ENCODE measurements at places on chromosomes 6 and 20.

- no peak for DNase-seq
Observed at GRCh38 chr20:60453388-60454246, 495.4 kb downstream of the CDH26 start.

DNA sequence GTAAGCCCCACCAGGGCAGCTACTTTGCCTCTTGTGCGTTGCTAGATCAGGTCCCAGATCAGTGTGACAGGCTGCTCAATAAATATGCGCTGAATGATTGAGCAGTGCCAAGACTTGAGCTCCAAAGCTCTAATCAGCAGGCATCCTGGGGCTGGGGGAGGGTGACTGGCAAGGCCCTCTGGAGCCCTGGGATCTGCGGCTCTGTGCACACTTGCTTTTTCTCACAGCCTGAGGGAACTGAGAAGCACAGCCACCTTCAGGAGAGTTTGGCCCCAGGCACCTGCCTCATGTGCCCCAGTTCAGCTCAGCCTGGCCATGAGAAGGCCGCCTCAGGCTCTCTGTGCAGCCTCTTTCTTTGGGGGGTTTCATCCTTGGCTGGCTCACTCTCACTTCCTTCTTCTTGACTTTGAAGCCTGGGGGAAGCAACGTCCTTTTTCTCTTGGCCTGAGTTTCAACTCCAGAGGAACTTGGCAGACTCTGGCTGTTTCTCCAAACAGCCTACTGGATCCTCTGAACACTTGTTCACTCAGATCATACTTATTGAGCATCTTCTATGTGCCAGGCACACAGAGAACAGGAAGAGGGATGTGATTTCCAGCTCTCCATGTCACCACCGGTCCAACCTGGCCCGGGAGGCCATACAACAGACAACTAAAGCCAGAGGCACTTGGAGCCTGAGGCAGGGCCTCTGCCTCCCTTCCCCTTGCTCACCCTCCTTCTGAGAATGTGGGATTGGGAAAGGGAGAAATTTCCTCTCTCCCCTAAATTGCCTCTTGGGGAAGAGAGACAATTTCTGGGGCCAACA lies 114.0 kb downstream of the VEGFA start:
- DNase-seq = no peak

DNA sequence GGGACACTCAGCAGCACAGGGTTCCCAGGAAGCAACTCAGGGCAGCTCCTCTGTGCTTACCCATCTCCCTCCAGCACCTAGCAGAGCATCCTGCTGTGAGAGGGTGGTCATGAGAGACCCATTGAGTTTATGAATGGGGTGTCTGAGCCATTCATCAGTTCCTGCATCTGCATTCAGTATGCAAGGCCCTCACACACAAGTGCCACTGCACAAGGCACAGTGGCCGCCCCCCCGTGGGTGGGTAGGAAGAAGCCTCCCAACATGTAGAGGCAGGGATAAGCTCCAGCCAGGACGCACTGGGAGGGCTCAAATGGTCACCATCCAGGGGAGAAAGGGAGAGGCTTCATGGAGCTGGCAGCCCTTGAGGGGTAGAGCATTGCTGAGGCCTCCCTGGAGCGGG lies 43.0 kb downstream of the FOXP4 start:
- DNase-seq = no peak

DNA sequence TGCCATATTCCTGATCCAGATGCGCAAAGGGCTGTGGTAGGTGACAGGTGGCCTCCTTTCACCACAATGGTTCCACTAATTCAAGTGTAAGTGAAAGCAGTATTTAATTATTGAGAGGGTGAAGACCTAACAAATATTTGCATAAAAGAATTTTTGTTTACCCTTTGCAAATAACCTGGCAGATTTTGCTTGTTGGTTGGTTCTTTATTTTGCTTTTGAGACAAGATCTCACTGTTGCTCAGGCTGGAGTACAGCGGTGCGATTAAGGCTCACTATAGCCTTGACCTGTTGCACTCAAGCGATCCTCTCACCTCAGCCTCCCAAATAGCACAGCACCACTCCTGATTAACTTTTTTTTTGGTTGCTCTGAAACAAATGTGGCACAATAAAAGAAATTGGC lies 49.2 kb downstream of the PCNA start:
- no peak for DNase-seq

DNA sequence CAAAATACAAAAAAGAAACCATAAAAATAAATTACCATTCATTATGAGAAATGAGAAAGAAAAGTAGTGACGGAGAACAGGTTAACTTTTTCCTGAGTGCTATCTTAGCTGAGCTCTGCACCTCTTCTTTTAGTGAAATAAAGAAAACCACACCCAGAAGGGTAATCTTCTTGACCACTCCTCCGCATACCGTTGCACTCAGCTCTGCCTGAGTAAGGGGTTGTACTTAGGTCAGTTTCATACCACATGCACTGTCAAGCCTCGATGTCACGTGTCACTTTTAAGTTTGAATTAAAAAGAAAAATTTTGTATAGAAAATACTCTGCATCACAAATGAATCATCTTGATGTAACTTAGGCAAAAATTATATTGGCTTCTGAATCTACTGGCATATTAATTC lies 2.8 kb downstream of the EZR start:
- no peak for DNase-seq

GRCh38 chr6:55694148-55694547 lies 115.2 kb upstream of the HMGCLL1 start:
- no peak for DNase-seq

DNA sequence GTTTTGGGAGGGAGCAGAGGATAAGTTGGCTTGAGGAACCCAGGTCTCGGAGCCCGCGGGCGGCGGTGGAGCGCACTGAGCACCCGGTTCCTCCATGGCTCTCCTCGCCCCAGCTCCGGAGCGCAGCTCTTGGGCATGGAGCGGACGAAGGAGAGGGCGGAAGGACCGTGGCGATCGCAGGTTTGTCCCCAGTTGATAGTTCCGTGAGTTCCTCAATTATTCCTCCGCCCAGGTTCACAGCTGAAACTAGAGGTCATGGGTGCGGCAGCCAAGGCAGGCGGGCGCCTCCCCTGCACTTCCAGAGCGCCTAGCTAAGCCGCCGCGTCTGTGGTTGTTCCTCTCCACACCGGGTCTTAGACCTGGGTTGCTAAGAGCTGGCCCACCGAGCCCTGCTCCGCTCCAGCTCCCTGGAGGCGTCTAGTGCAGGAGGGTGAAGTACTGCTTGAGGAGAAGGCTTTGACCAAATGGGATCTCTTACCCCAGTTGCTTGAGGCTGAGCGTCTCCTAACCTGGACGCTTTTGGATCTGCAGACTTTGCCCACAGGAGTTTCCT lies at the start of gene HTR1B:
Gene HTR1B (minus strand): TSS at position 184 of the 553 bp plus-strand sequence. CDS start 88 bp downstream, at position 96.
- no peak for DNase-seq

- no peak for DNase-seq
Observed at GRCh38 chr20:58466095-58466708, 49.0 kb downstream of the APCDD1L start.

- DNase-seq = no peak
Observed at GRCh38 chr6:165967810-165968407, 199.7 kb downstream of the TBXT start.

- no peak for DNase-seq
Observed at GRCh38 chr20:37179683-37180524, 556 bp upstream of the MROH8 start.

- no peak for DNase-seq
Observed at GRCh38 chr20:8305449-8305978, 173.4 kb downstream of the PLCB1 start.

DNA sequence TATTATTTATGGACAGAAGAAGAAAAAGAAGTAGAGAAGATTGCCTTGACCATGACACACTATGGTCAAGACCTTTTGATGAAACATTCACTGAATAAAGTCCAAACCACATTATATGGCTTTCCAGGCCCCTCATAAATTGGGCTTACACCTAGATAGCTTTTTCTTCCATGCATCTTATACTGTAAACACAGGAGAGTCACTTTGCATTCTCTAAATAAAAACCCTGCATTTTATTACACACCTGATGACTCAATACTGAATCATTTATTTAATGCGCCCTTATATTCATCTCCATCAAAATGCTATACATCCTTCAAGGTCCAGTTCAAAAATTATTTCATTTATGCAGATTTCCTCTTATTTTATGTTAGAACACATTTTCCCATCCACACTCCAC lies 78.0 kb downstream of the COL21A1 start:
- DNase-seq = no peak

GRCh38 chr20:54456961-54457360 lies 18.4 kb upstream of the DOK5 start:
- no peak for DNase-seq

DNA sequence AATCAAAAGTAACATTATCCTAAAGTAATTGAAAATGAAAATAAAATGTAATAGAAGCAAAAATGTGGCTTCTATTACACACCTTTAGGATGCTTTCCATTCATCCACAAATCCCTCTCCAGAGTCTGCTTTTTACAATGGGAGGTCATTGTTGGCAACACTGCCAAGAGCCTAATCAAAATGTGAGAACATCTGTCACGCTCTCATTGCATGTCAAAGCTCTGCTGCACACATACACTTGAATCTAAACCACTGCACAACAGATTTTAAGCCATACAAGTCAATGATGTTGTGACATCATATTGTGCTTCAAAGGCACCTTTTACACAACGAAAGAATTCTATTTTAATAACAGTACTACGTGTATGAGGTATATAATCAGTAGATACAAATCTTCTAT lies 82.1 kb downstream of the PREP start:
- no peak for DNase-seq

DNA sequence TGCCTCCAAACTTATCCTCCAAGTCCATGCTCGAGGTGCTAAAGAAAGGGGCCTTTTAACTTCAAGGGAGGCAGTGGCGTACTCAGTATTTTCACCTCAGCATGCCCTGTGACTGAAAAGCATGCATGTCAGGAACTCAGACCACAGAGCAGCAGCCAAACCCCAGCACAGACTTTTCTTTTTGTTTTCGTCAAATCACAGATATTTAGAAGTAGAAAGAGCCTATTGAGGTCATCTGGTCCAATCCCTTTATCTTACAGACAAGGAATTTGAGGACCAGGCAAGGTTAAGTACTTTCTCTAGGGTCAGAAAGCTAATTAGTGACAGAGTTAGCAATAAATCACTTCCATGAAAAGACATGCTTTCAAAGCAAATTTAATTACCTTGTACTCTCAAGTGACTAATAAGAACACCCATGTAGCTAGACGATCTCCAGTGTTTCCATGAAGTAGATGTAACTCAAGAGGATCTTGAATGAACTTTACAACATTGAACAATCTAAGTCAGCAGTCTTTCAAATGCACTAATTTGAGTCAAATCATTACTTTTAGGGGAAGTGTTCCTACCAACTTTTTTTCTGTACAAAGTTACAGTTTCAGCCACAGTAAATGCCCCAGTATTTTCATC lies 35.9 kb downstream of the MOXD1 start:
- DNase-seq = no peak

DNA sequence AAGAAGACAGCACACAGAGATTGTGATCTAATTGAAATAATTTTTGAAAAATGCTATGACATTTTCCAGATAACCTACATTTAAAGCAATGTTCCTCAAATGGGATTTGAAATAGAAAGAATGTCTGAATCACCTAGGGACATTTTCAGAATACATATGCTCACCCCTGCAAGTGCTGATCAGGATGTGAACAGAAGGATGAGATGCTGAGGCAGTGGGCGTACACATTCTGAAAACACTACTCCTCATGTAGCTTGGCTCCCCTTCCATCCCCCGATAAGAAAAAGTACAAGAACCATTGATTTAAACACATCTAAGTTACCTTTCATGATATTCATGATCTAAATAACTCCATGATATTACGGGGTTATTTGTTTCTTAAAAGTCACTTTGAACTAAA lies 29.9 kb upstream of the HINT3 start:
- DNase-seq = no peak

DNA sequence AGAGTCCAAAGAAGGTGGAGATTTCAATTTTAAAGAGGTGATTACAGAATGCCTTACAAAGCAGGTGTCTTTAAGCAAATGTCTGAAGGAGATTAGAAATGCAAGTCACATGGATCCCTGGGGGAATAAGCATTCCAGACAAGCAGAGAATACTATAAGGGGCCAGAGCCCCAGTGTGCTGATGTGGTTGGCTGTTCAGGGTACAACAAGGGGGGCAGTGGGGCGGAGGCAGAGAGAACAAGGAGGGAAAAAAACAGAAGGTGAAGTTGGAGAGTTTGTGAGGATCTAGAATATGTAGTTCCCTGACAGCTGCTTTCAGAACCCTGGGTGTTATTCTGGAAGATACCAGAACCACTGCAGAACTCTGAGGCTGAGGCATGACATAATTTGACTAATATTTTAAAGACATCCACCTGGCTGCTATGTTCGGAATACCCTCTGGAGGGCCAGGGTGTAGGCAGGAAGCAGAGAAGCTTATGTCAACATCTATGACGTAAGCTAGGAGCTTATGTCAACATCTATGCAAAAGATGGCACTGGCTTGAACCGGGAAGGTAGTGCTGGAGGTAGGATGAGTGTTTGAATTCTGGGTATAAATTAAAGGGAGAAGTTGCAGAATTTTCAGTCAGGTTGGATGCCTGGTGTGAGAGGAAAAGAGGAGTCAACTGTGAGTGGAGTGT lies 276.3 kb upstream of the AGPAT4 start:
- no peak for DNase-seq

GRCh38 chr6:157271911-157272310 lies 51.4 kb downstream of the TMEM242 start:
- DNase-seq = no peak

GRCh38 chr20:7672571-7672970 lies 267.7 kb downstream of the HAO1 start:
- DNase-seq = no peak

GRCh38 chr6:137968455-137968804 lies 101.4 kb downstream of the TNFAIP3 start:
- DNase-seq = no peak

- peak; percentile 74 for DNase-seq
Observed at GRCh38 chr6:71288228-71289038, at the start of gene OGFRL1. OGFRL1 (plus strand) TSS chr6:71288811; CDS start chr6:71288937, 126 bp downstream.

- DNase-seq = no peak
Observed at GRCh38 chr6:163648868-163649267, 234.3 kb downstream of the QKI start.

DNA sequence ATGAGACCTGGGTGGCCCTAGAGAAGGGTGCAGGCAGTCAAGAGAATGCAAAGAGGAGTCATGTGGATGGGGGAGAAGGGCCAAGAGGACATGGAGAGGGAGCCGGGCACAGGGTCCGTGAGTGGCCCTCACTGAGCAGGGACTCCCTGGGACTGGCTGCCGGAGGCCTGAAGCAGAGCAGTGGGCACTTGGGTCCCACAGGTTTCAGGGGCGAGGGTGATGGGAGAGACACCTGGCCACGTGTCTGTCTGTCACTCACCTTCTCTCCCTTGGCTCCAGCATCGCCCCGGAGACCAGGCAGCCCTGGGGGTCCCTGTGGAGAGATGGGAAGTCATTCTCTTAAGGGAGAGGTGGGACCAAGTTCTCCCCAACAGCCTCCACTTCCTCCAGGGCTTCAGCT lies 25.5 kb downstream of the COL11A2 start:
- no peak for DNase-seq

DNA sequence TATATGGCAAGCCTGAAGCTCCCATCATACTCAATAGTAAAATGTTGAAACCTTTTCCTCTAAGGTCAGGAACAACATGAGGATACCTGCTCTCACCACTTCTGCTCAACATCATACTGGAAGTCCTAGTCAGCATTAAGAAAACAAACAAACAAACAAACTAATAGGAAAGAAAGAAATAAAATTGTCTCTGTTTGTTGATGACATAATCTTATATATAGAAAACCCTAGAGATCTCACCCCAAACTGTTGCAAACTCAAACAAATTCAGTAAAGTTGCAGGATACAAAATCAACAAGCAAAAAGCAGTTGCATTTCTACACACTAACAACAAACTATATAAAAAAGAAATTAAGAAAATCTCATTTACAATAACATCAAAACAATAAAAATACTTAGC lies 20.5 kb downstream of the TTLL2 start:
- no peak for DNase-seq

- no peak for DNase-seq
Observed at GRCh38 chr6:42222448-42222847, 4.8 kb upstream of the MRPS10 start.

Data from C1 segment of cervical spinal cord (tissue), 14 donors.